ENCODE measurements at places on chromosomes 1 and 21.

DNA sequence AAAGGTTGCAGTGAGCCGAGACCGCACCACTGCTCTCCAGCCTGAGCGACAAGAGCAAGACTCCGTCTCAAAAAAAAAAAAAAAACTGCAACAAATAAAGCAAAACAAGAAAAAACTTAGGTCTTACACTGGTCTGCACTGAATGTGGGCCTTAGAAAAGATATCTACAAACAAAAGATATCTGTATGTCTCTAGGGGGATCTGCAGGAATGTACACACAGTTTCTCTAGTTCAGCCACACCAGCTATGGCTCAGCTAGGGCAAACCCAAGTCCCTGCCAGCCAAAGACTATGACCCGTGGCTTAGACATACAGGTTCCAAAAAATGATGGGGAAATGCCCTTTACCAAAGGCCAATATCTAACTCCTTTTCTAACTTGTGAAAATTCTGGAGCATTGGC is 202.4 kb upstream of the KAZN start:
- no peak for DNase-seq

DNA sequence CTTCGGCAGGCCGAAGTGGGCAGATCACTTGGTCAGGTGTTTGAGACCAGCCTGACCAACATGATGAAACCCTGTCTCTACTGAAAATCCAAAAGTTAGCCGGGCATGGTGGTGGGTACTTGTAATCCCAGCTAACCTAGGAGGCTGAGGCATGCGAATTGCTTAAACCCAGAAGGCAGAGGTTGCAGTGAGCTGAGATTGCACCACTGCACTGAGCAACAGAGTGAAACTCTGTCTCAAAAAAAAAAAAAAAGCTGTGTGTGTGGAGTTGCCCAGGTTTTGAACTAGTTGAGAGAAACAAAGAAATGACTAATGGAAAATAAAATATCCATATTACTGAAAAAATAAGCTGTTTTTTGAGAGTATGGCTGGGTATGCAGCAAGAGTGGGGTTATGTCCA is 100.2 kb downstream of the GTF2B start:
- DNase-seq: no peak

DNA sequence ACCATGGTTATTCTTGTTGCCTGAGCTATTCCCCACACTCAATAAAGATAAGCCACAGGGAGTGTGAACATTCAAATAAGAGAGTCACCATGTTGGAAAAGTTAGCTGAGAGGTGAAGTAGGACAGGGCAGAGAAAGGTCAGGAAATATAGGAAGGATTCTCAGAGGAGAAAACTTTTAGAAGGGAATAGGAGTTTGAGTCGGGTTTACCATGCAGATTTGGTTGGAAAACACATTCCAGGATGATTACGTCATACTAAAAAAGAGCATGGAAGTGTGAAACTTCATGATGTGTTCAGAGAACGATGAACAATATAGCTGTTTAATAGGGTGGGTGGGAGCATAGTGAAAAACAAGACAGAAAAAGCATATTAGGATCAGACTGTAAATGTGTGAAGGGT is 1125.3 kb upstream of the ADGRL2 start:
- DNase-seq: no peak

DNA sequence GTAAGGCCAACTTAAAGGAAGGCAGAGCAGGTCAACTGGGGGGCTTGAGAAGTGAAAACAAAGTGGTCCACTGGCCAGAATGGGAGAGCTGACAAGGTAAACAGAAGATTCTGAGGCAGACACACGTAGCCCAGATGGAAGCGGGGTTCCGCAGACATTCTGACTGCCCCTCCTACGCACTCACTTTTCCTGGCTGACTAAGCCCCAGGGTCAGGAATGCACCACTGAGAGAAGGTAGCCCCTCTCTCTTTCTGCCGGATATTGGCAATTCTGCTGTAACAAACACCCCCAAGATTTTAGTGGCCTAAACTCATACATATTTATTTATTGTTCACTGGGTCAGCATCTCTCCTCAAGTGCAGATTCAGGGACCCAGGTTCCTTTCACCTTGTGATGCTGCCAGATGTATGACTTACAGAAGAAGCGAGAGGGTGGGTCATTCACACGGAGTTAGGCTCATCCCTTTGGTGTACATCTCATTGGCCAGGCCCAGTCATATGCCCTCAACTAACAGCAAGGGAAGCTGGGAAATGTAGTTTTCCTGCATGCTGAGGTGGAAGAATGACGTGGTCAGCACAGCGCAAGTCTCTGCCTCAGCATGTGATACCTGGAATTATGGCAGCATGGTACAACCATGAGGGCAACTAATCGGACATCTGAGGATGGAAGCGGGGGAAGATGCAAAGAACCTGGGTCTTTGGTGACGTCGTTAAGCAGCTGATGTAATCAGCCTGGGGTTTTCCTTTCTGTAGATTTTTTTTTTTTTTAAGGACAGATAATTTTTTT is 43.4 kb upstream of the MRPS6 start:
- no peak for DNase-seq

GRCh38 chr1:244893836-244894235 is 29.5 kb upstream of the HNRNPU start:
- no peak for DNase-seq

GRCh38 chr1:221276896-221277409 is 397.7 kb downstream of the HLX start:
- DNase-seq: no peak

DNA sequence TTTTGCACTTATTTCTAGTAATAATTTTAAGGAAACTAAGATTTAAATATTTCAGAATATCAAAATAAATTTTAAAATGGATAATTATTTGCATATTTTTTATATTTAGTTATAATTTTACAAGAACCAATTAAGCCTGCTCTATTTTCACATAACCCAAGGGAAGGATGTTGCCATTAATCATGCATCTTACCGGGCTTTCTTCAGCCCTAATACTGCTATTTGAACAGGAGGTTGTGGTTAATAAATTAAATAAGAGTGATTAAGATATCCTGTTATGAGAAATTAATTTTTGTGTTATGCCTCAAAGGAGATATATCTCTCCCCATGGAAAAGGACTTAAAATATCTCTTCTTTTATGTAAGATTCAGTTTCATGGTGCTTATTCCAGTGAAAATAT is 1415.8 kb upstream of the B3GALT2 start:
- no peak for DNase-seq

DNA sequence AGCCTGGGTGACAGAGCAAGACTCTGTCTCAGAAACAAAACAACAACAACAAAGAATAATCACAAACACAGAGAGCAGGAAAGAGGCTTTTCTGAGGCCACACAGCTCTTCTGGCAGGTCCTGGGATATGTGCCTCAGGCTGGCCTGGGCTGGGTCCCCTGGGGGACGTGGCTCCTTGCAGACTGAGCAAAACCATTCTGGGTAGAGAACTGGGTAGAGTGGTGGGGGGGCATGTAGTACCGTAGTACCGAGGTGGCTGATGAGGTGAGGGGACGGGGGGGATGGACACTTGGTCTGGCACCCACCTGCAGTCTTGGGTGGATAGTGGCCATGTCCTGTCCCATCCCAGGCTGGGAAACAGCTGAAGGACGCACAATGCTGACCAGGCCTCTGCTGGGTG is 6.0 kb downstream of the TMEM82 start:
- no peak for DNase-seq

- DNase-seq: no peak
These were observed 104.0 kb downstream of the MIS18A start for GRCh38 chr21:32174819-32175218.

DNA sequence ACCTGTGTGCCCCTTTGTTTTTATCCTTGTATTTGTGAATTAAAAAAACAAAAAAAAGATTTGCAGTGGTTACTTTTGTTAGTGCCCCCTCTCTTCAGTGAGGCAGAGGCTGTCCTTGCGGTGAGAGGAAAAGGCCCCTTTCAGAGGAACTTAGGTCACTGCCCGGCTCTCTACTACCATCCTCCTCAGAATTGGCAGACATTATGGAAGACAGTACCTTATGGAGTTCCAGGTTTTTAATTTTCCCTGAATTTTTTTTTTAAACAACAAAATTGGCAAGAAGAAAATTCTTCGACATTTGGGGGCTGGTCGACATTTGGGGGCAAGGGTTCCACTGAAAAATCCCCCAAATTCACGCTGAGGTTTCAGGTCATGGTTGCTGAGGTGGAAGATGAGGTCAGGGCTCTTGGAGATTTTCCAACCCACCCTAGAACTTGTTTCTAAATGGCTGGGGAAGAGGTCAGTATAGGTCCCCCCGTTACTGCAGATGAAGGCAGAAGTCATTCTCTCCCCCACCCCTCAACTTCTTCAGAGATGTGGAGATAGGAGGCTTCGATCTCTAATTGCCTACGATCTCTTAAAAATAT is 5.3 kb downstream of the RXFP4 start:
- DNase-seq: no peak

DNA sequence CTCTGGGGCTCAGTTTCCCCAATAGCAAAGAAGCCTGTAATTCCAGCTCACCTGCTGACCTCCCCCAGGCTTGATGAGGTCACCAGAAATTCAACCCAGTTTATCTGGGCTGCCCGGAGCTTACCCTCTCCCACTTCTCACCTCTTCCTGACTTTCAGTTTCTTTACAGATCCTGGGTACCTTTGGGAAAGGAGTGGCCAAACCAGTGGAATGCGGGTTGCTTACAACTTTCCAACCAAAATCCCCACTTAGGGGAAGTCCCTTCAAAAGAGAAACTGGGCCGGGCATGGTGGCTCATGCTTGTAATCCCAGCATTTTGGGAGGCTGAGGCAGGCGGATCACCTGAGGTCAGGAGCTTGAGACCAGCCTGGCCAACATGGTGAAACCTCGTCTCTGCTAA is 5.9 kb upstream of the MARCKSL1 start:
- no peak for DNase-seq

GRCh38 chr1:158112994-158113758 is 67.5 kb upstream of the CD1D start:
- DNase-seq: peak; percentile 18

GRCh38 chr1:156460525-156460924 is 40.0 kb downstream of the MEF2D start:
- no peak for DNase-seq

DNA sequence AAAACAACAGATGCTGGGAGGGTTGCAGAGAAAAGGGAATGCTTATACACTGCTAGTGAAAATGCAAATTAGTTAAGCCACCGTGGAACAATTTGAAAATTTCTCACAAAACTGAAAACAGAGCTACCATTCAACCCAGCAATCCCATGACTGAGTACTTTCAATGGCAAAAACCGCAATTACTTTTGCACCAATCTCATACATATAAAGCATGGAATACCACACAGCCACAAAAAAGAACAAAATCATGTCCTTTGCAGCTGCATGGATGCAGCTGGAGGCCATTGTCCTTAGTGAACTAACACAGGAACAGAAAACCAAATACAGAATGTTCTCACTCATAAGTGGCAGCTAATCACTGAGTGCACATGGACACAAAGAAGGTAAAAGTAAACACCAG is 6.3 kb upstream of the OR2T8 start:
- no peak for DNase-seq

DNA sequence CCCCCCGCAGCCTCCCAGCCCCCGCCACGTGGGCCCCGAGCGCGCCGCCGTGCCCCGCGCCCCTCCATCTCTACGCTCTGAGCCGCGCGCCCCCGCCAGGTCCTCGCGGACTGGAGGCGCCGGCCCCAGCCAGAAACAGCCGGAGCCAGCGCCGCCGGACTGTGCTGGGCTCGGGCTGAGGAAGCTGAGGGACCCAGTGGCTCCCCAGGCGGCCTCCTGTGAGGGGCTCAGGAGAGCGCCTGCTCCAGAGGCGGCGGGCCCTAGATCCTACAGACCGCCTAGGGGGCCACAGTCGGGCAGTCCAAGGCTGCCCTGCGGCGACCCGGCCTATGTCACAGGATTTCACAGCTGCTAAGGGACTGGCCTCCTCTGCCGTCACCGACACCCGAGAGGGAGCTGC is 82.1 kb downstream of the NENF start:
- DNase-seq: no peak

- DNase-seq: no peak
These were observed 20.9 kb downstream of the ERICH3 start for GRCh38 chr1:74652711-74653139.

DNA sequence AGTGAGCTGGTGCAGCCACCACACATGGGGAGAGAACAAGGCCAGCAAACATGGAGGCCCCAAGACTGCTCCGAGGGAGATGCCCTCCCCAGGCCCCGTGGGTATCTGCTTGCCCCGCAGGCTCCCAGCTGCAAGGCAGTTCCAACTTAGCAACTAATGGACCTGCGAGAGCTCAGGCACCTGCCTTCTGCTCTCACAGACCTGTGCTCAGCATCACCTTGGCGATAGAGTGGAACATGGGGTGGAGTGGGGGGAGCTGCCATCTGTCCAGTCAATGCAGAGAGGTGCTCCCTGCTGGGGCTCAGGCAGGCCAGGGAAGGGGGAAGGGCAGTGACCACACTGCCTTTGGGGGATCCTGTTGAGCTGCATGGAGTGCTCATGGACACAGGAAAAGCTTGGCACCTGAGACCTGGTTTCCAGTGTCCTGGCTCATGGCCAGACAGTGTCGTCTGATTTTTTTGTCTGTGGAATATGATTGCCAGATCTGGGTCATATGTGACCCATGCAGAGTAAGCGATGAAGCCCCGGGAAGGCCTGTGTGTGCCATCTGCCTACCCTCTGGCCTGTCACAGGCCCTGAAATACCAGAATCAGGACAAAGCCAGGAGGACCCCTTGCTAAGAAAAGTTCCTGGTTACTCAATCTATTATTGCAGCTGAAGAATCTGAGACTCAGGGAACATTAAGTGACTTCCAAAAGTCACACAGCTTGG is 39.9 kb upstream of the TENT5C start:
- DNase-seq: no peak

DNA sequence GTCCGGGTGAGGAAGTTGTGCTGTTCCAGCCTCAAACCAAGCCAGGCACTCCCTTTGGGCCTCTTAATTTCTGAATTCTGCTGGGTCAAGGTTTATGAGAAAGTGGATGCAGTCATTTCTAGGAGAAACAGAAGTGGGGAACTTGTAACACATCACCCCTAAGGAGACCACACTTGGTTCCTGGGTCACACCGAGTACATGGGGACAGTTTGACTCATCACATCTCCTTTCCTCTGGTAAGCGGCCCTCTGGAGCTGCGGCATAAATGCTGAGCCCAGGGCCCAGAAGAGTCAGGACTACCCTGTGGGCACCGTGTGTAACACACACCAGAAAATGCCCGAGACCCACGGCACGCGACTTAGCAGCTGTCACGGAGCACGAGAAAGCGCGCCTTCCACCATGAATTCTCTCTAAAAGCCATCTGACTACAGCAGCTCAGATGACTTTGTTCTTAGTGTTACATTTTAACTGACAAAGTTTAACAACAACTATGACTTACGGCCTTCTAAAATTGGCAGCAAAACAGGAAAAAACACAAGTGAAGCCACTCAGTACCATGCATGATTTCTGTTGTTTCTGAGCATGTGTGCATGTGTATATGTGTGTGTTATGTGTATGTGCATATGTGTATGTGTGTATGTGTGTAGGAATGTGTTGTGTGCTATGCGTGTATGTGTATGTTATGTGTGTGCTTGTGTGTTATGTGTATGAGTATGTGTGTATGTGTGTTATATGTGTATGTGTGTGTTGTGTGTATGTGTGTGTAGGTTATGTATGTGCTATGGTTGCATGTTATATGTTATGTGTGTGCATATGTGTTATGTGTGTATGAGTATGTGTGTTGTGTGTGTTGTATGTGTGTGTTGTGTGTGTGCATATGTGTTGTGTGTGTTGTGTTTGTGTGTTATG is 50.8 kb downstream of the TOMM20 start:
- no peak for DNase-seq
